Activated CD4-positive, alpha-beta T cell treated with anti-CD3 and anti-CD28 coated beads for 48 hours (primary cell): ENCODE measurements at places on chromosomes 6 and 20.
A peak's percentile ranks its signal among the peaks of the same experiment; 100 is the strongest.

DNA sequence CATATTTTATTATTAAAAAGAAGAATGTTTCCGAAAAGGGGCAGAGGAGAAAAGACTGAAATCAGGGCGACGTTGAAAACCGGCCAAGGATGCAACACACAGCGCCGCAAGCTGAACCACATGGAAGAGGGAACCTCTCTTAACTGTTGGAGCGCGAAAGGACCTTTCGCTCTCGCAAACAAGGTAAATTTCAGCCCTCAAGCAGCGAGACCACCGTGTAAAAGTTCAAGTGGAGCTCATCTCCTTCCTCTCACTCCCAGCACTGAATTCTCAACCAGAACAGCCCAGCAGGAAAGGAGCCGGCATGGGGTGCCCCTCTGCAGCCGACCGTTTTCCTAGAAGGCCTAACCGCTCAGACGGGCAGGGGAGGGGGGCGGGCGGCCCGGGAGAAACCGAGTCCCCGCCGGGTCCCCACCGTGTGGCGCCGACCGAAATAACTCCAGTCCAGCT is 621 bp downstream of the GPR63 start:
- peak; percentile 3 for DNase-seq

DNA sequence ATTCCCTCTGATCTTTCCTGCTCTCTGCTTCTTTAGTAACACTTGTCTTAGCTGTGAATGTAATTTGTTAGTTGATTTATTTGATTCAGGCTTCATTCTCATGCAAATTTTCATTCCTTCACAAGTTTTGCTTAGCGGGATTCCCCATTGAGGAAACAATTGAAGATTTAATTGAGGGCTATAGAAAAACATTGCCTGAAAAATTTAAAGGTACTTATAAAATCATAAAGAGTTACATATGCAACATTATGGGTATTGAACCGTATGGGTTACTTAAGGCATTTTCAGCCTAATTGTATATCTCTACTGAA is 11.9 kb upstream of the ZSCAN9 start:
- no peak for DNase-seq

GRCh38 chr6:62445521-62445920 is 159.5 kb upstream of the KHDRBS2 start:
- no peak for DNase-seq

DNA sequence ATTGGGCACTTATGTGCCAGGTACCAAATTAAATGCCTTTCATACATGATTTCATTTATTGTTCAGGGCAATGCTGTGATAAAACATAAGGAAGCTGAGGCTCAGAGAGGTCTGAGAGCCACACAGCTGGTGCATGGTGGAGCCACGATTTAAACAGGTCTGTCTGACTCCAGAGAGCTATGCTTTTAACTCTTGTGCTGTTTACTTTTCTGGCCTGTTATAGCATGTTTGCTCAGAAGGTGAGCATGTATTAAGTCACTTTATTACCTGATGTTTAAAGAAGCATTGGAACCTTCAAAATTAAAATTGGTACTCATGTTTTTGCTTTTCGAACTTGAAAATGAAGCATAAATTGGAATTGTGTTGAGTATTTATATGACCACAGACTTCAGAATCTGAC is 26.8 kb downstream of the MCM8 start:
- DNase-seq, result no peak

DNA sequence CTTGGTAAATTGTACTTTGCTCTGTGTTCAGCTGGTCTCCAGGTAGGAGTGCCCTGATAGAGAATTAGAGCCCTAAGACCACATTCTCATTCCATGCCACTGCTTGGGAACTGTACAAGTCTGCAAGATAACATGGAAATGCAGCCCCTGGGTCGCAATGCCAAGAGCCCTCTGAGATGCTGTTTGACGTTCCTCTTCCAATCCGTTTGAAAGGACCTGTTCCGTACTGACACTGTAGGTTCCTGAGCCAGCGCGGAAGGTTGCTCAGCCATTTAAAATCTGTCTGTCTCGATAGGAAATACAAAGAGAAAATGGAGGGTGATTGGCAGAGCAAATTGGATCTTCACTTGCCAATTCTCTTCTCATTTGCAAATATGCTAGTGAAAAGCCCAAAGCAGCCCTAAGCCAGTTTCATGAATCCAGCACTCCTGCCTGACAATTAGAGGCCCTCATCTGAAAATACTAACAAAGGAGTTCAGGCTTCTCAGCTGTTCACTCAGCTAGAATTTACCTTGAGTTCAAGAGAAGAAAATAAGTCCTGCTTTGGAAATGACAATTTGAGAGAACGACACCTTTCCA is 100.6 kb upstream of the AFDN start:
- DNase-seq, result no peak

DNA sequence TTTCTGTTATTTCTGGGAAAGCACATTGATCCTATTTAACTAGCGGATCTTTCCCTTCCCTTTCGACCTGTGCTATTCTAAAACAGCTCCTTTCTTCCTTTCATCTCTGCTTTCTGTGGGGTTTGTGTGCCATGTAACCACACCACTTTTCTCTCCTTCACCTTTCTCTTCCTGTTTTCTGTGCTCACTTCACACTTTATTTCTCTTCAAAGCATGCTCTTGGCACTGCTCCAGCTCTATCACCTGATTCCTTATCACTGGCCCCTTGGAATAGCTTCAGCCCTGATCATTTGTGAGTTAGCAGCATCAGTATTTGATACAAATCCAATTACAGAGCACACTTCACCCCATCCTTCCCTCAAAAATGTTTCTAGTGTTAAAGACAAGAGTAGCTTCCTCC is 8.1 kb upstream of the METTL24 start:
- DNase-seq, result no peak

DNA sequence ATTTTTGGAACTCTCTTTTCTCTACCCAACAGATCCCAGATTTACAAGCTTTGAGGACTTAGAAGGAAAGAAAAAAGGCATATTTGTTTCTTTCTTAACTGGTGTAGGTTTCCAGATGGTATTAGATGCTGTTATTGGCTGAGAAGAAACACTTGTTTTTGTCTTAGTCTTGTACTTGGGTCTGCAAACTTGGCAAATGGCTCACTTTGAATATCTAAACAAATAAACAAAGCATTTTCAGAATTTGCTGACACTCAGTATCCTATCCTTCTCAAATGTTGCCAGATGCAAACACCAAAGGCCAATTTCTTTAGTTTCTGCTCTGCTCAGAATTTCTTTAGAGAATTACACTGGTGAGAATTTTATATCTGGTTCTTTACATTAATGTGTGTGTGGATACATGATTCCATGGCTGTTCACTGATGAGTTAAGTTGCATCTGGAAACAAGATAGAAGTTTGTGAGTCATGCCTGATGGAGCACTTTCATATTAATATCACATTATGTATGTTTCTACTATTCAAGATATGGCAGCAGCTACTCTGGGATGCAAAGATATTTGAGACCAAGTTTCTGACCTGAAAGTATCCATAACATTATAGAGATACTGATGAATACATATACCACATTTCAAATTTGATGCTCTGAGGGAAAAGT is 43.7 kb upstream of the CEP162 start:
- DNase-seq, result no peak
